ENCODE measurements at places on chromosomes 1 and 21.

GRCh38 chr1:161962091-161962887 is 61.4 kb downstream of the OLFML2B start:
- no peak for DNase-seq

DNA sequence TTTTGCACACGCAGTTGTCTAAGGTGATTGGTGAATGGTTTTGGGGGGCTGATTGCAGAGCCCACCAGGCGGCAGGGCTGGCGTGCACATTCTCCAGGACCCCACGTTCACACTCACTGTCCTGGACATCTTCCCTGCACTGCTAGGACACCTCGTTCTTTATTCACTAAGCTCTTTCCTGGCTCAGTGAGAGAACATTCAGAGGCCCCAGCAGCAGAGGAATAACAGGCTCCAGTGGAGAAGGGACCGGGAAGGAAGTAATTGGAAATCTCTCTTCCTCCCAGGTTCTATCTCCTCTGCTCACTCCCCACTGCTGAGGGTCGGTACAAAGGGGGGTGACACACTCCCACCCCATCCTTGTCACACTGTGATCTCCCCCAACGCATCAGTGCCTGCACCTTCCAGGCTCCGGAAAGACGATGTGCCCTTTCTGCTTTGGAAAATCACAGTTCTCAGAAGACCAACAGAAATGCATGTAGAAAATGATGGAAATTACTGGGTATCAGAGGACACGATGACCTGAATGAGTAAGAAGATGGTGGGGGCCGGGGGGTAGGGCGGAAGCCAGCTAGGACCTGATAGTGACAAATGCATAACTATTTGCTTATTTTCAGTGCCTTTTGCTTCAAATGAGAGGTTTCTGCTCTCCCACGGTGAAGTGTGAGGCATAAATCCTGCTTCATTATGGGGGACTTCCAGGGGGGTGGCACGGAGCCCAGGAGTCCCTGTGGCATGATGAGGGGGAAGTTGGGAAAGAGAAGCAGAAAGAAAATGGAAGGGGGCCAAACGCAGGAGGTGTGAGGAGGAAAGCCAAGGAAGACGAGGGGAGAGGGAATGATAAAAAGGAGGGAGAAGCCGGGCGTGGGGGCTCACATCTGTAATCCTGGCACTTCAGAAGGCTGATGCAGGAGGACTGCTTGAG is 25.2 kb upstream of the KIF26B start:
- DNase-seq: no peak

DNA sequence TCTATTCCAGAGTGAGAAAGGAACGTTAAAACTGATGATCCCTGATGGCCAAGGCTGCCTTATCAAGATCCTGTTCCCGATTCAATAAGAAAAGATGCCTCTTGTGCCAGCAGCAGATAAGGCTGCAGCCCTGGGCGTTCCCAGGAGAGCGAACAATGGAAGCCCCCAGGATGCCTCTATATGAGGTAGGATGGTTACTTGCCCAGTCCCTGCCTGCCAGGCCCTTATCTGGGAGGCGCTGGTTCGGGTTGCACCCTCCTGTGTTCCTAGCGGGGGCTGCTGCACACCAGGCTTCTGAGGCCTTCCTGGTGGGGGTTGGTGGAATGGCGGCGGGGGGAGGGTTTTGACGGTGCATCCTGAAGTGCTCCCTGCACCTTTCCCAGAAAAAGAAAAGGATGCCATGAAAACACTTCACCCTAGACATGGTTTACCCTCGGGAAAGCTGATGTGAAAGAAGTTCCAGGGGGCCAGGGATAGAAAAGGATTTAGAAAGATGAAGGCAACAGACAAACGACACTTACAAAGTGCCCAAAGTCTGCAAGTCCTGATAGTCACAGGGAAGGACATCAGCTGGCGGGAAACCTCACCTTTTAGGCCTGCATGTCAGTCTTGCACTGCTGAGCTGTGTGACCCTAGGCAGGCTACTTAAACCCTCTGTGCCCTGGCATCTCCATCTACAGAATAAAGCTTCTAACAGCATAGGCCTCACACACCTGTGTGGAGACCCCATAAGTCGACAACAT is 100.3 kb downstream of the KCNJ15 start:
- DNase-seq: no peak

- peak; percentile 45 for DNase-seq
Observed at GRCh38 chr1:41891199-41891896, 27.4 kb downstream of the HIVEP3 start.

- DNase-seq: no peak
Observed at GRCh38 chr1:167452483-167452882, 65.8 kb downstream of the CD247 start.

- DNase-seq: no peak
Observed at GRCh38 chr1:63545780-63546179, 22.5 kb downstream of the EFCAB7 start.

DNA sequence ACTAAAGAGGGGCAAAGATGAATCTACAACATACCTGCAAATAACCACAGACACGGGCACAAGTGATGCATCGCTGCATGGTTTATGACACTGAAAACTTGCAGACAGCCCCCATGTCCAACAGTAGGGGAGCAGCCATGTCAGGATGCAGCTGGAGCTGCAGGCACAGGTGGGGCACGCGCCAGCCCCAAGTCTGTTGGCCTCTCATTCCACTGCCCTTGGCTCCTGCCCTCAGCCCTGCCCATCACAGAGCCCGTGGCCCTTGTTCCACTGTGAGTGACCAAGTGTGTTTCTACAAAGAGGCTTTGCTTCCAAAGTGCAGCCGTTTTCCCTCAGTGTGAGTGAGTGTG is 3.2 kb upstream of the PADI4 start:
- no peak for DNase-seq

DNA sequence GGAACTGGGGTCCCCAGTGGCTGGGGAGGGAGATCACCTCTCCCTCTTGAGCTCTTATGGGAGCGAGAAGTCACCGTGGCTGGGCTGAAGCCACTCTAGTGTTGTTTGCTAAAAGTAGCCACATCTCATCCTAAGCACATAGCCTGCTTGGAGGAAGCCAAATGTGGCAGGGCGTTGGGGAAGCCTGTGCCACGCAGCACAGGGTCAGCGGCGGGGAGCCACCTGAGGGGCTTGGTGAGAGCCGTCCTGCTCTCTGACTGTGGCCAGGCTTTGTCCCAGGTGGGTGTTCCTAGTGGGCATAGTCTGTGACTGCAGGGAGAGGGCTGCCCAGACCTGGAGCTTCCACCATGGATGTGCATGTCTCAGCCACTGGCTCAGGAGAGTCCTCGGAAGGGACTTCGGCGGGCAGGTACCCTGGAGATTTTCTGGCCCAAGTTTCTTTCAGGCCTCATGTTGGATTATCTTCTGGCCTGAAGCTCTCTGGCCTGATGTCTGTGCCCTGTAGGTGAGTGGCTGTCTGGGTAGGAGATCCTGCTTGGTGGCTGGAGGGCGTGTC is 38.9 kb downstream of the MORN1 start:
- DNase-seq: no peak

DNA sequence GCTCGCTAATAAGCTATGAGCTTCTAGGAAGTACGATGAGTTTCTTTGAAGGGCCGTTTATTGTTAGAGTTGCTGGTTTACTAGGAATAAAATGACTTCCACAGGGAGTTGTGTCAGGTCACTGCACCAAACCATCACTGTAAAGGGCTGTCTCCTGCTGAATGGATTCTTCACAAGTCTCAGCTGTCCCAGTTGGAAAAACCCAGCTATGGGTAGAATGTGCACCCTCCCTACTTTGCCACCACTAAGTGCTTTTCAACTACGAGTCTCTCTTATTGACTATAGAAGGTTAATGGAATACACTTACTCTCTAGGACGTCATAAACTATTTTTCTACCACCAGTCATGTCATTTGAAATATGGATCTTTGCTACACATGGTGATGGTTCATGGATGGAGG is 94.8 kb upstream of the BMP8A start:
- DNase-seq: no peak

GRCh38 chr1:151199873-151200581 is 1.7 kb downstream of the PIP5K1A start:
- DNase-seq: no peak

DNA sequence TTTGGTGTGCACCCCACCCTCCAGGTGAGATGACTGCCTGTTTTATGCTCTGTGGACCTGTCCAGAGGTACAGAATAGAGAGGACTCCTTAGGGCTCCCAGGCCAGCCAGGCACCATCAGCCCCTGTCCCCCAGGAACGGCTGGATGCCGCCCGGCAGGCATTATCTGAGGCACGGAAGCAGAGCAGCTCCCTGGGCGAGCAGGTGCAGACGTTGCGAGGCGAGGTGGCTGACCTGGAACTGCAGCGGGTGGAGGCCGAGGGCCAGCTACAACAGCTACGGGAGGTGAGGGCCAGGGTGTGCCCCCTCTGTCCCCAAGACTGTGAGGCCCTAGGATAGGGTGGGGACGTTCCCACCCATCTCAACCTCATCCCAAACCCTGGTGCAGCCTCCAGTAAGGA is 10.8 kb downstream of the MFAP2 start:
- no peak for DNase-seq

DNA sequence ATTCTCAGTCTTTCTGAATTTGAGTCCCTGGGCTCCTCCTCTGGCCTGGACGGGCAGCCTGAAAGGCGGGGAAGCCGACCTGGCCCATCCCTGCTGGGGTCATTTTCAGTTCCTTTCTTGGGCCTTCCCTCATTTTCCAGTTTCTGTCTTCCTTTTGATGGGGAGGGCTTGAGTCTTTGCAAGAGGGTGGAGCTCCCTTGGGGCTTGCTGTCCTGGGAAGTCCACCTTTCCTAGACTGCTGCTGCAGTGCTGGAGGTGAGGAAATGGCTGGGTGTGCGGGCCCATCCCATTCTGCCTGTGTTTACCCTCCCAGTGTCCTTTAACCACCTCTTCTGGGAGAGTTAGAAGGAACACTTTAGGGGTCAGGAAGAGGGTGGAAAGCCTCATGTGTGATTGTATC is 40.4 kb upstream of the SYNC start:
- no peak for DNase-seq

DNA sequence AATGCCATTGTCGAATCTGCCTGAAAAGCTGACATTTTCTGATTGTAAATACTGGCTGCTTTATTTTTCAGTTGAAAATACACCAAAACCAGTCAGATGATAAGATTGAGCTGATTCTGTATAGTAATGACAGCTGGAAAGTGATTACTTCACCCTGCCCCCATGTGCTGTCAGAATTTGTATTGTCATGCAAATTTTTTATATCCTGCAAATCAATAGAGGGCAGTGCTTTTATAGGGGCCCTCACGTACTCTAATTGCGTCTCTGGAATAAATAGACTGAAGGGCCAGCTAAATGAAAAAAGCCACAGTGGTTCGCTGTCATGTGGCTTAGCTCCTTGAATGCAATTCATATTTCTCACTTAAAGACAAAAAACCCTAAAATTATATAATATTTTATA is 208.6 kb downstream of the LHX8 start:
- DNase-seq: peak; percentile 73

- no peak for DNase-seq
Observed at GRCh38 chr1:205446828-205447227, 9.0 kb downstream of the BLACAT1 start.

- DNase-seq: peak; percentile 97
Observed at GRCh38 chr1:231934797-231935196, 308.2 kb downstream of the DISC1 start.

- no peak for DNase-seq
Observed at GRCh38 chr21:27534206-27534605, 567.3 kb upstream of the ADAMTS5 start.

- peak; percentile 76 for DNase-seq
Observed at GRCh38 chr1:93847811-93848288, 31.2 kb downstream of the DNTTIP2 start.

DNA sequence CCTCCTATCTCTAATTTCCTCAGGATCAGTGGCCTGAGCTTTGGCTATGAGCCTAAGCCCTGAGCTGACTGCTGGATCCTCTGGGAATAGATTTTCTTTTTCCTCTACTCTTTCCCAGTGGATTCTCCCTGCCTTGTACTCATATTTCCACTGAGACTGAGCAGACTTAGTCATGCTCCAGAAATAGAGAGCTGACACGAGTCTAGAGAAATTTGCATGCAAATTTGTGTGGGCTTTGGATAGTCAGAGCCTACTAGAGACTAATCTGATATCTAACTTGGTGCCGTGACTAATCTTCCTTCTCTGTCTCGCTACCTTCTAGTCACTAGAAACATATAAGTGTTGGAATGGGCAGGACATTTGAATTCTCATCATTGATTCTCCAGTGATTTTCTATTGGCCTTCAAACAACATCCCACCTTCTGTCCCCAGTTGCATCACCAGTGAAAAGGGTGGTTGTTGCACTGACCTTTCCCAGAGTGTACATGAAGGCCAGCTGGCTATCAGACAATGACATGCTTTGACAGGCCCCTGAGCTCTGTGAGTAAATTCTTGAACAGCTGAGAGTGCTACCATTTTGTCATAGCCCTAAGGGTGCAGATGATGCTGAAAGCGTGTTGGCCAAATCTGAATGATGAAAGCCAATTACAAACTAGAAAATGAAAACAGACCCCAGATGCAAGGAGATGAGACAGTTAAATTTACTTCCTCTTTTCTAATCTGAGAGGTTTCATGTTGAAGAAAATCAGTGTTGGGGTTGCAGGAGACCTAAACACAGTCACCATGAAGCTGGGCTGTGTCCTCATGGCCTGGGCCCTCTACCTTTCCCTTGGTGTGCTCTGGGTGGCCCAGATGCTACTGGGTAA is at the start of gene FCRLA:
TSS of gene FCRLA (plus strand) at position 748 of the 866 bp plus-strand sequence. CDS start at position 784, 36 bp downstream.
- DNase-seq: no peak

- no peak for DNase-seq
Observed at GRCh38 chr1:152519851-152520250, 5.6 kb downstream of the CRCT1 start.

GRCh38 chr1:36829066-36829465 is 205.2 kb downstream of the GRIK3 start:
- no peak for DNase-seq

DNA sequence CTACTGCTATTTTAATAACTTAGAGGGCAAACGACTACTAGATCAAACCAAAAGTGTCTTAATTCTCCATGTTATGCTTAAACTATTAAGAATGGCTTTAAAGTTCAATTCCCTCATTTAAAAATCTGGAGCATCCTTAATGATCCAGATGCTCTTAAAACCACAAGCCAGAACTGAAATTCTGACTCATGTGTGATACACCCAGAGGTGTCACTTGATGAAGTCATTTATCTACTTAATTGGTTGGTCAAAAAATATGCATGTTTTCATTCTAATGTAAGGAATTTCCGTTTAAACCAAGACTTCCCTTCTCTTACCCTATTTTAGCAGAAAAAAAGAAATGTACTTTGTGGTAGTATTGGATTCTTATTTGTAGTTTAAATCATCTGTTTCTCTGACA is 1261.2 kb upstream of the B3GALT2 start:
- no peak for DNase-seq

DNA sequence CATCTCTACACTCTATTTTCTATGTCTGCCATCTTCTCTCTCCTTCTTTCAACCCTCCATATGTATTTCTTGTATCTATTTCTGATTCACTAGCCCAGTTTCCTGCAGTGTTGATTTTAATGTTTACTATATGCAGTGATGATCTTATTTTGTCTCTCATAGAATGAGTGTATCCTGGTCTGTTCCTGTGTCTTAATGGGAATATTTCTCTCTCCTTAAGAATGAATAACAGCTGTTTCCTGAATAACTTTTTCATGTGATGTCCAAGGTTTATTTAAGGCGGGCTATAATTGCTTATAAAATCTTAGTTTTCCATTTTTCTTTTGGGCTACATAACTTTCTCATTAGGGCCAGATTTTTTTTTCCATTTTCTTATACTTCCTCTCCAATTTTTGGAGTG is 144.5 kb downstream of the C1orf21 start:
- DNase-seq: no peak
